ENCODE measurements at places on chromosomes 5 and 9. TPM values are rescaled to one million over a fixed set of nuclear protein-coding genes. Genes with fewer than 3 reads are reported as not detected.

STC2 gene
- polyA plus RNA-seq = not detected

GNA14 gene
- polyA plus RNA-seq = 7.8 TPM

C1QTNF2 gene
- 0.85 TPM for polyA plus RNA-seq

FBXL7 gene
- 0.92 TPM for polyA plus RNA-seq

RLN2 gene
- not detected for polyA plus RNA-seq

MRPL36 gene
- polyA plus RNA-seq = 65.9 TPM

SSBP2 gene
- 19.2 TPM for polyA plus RNA-seq

SLC36A3 gene
- polyA plus RNA-seq = not detected

FAM221B gene
- polyA plus RNA-seq = 0.03 TPM

KIF12 gene
- 4.8 TPM for polyA plus RNA-seq

HMHB1 gene
- not detected for polyA plus RNA-seq

ATG12 gene
- polyA plus RNA-seq = 29.5 TPM

TXNDC8 gene
- polyA plus RNA-seq = not detected

ANAPC2 gene
- polyA plus RNA-seq = 12.5 TPM

ALDH1A1 gene
- polyA plus RNA-seq = 52.6 TPM

SAXO1 gene
- polyA plus RNA-seq = not detected

CMYA5 gene
- 0.54 TPM for polyA plus RNA-seq

GPRIN1 gene
- polyA plus RNA-seq = 0.69 TPM

ZNF354C gene
- 0.60 TPM for polyA plus RNA-seq

APC gene
- polyA plus RNA-seq = 2.4 TPM

INSL4 gene
- not detected for polyA plus RNA-seq

KCNV2 gene
- polyA plus RNA-seq = not detected

CACNA1B gene
- not detected for polyA plus RNA-seq

TRAF2 gene
- 13.2 TPM for polyA plus RNA-seq

PDLIM4 gene
- polyA plus RNA-seq = 11.4 TPM

PLEKHG4B gene
- not detected for polyA plus RNA-seq

OTULINL gene
- polyA plus RNA-seq = 12.5 TPM

STPG3 gene
- not detected for polyA plus RNA-seq

ZDHHC21 gene
- polyA plus RNA-seq = 4.0 TPM

OR1L4 gene
- not detected for polyA plus RNA-seq

PCDHGC4 gene
- not detected for polyA plus RNA-seq

GRXCR2 gene
- polyA plus RNA-seq = not detected

PPP2CA gene
- polyA plus RNA-seq = 48.6 TPM

FREM1 gene
- 0.96 TPM for polyA plus RNA-seq

SOWAHA gene
- polyA plus RNA-seq = 8.0 TPM

CLPTM1L gene
- 90.5 TPM for polyA plus RNA-seq

ZNF883 gene
- not detected for polyA plus RNA-seq

GARIN3 gene
- not detected for polyA plus RNA-seq

SHLD3 gene
- polyA plus RNA-seq = 5.3 TPM

TLX3 gene
- not detected for polyA plus RNA-seq

NAIP gene
- 7.2 TPM for polyA plus RNA-seq

CD274 gene
- polyA plus RNA-seq = 4.2 TPM

TRIP13 gene
- polyA plus RNA-seq = 1.2 TPM

IL5 gene
- not detected for polyA plus RNA-seq

FOXE1 gene
- not detected for polyA plus RNA-seq

BARX1 gene
- polyA plus RNA-seq = not detected

OLFML2A gene
- 0.60 TPM for polyA plus RNA-seq

WDR38 gene
- polyA plus RNA-seq = not detected

GPR150 gene
- polyA plus RNA-seq = 0.36 TPM

TMEM215 gene
- not detected for polyA plus RNA-seq

UIMC1 gene
- 18.0 TPM for polyA plus RNA-seq

CDH6 gene
- polyA plus RNA-seq = not detected

HEXB gene
- polyA plus RNA-seq = 77.9 TPM

NSG2 gene
- polyA plus RNA-seq = 4.9 TPM

All from sigmoid colon (tissue), 7 donors.